ENCODE measurements at places on chromosomes 5 and 9. TPM values are rescaled to one million over a fixed set of nuclear protein-coding genes. Genes with fewer than 3 reads are reported as not detected.

The SOHLH1 gene
- total RNA-seq = not detected

The PIP5K1B gene
- 7.8 TPM for total RNA-seq

The SPINK5 gene
- not detected for total RNA-seq

The HTR1A gene
- 18.5 TPM for total RNA-seq

The RICTOR gene
- 122 TPM for total RNA-seq

The PRR16 gene
- 9.1 TPM for total RNA-seq

The SVEP1 gene
- 16.3 TPM for total RNA-seq

The GDNF gene
- not detected for total RNA-seq

The EIF4E1B gene
- total RNA-seq = 0.31 TPM

The PCDHA1 gene
- 9.1 TPM for total RNA-seq

The TPPP gene
- total RNA-seq = 22.2 TPM

The MEIKIN gene
- not detected for total RNA-seq

The CCDC192 gene
- not detected for total RNA-seq

The OR1J2 gene
- total RNA-seq = not detected

The ZNF608 gene
- total RNA-seq = 121 TPM

The PCDHA12 gene
- total RNA-seq = 40.4 TPM

The TNFSF15 gene
- under 0.01 TPM for total RNA-seq

The ICE1 gene
- total RNA-seq = 68.2 TPM

The ZCCHC7 gene
- total RNA-seq = 32.6 TPM

The DMRT3 gene
- total RNA-seq = not detected

The TMEM174 gene
- total RNA-seq = not detected
